Right hindlimb (tissue), 1 donor: ENCODE measurements at places on chromosomes 3 and 15.
A peak's percentile ranks its signal among the peaks of the same experiment; 100 is the strongest.

DNA sequence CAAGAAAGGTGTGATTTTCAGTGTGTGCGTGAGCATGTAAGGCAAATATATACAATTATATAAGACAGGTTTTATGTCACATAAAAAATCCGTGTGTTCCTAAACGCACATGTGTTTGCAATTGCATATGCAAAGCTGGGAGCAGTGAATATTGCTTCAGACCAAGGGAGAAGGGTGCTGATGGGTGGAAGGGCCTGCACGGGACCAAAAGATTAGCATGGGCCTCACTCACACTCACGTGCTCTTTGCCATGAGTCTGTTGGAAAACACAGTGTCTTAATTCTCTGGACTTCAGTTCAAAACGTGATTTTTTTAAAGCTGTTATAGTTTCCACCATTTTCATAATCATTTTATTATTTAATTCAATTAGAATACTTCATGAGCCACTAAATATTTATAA, 7.2 kb upstream of the ARRDC4 start:
- no peak for DNase-seq

GRCh38 chr3:158748237-158748828, 16.1 kb upstream of the RARRES1 start:
- no peak for DNase-seq

DNA sequence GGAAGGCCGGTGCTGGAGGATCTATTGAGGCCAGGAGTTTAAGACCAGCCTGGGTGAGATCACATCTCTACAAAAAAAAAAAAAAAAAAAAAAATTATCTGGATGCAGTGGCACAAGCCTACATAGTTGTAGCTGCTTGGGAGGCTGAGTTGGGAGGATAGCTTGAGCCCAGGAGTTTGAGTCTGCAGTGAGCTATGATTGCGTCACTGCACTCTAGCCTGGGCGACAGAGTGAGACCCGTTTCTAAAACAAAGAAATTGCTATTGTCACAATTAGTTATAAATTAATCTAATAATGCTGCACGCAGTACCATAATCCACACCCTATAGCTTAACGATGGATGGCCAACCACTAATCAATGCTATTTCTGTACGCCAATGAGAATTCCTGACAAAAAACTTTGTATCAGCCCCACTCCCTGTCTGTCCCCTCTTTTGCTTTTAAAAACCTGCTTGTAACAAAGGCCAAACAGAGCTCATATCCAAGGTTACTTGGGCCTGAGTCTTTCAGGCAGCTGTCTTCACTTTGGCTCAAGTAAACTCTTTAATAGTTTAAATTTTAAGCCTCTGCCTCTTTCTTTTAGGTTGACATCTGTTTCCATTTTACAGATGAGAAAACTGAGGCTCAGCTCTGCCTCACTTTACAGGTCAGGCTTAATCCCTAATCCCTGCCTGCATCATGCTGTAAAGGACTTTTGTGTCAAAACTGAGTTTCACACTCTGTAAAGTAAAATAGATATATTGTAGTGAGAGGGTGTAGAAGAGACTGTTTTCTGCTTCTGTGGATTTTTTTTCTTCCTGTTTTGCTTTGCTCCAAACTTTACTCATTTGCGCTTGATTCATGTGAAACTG, 10.9 kb downstream of the FLNB start:
- no peak for DNase-seq

GRCh38 chr3:52290596-52291507, 3.2 kb downstream of the GLYCTK start:
- no peak for DNase-seq

- DNase-seq = no peak
Observed at GRCh38 chr3:142152384-142152783, 3.0 kb upstream of the TFDP2 start.

DNA sequence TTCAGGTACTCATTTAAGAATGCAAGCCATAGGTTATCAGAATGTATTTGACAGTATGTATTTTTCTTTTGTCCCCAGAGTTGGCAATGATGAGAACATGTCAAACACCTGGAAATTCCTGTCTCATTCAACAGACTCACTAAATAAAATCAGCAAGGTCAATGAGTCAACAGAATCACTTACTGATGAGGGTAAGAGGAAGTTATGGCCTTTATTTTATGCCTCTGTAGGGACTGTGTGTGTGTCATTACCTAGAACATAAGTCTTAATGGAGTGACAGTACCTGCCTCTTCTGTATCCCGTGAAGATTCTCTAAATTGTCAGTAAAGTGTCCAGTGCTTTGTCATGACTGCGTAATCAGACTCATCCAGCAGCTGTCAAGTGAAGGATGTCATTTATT, 77.5 kb downstream of the KLHL25 start:
- no peak for DNase-seq

GRCh38 chr15:28147801-28148200, 48.7 kb upstream of the OCA2 start:
- DNase-seq = no peak

- DNase-seq = no peak
Observed at GRCh38 chr3:54322354-54322753, 200.0 kb downstream of the CACNA2D3 start.

DNA sequence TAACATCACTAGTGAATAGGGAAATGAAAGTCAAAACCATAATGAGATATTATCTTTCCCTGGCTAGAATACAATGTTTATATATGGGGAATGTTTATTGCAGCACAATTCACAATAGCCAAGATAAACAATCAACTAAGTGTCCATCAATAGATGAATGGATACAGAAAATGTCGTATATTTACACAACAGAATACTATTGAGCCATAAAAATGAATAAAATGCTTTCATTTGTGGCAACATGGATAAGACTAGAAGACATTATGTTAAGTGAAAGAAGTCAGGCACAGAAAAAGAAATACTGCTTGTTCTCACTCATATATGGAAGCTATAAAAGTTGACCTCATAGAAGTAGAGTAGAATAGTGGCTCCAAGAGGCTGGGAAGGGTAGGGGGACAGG, 65.2 kb downstream of the SLC9C1 start:
- no peak for DNase-seq

DNA sequence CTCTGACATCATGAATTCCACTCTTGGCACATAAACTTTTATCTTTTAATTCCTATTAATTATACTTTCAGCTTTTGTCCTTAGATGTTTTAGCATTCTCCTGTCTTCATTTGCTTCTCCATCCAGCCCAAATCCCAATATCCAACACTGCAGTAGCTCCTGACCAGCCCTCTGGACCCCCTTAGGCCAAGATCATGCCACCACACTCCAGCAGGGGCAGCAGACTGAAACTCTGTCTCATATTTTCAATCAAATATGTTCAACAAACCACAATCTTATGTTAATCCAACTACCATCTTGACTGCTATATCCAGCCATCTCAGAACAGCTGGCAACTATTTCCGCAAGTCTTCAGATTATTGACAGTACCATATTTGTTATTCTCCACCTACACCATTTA, 315.8 kb upstream of the ROBO2 start:
- no peak for DNase-seq

DNA sequence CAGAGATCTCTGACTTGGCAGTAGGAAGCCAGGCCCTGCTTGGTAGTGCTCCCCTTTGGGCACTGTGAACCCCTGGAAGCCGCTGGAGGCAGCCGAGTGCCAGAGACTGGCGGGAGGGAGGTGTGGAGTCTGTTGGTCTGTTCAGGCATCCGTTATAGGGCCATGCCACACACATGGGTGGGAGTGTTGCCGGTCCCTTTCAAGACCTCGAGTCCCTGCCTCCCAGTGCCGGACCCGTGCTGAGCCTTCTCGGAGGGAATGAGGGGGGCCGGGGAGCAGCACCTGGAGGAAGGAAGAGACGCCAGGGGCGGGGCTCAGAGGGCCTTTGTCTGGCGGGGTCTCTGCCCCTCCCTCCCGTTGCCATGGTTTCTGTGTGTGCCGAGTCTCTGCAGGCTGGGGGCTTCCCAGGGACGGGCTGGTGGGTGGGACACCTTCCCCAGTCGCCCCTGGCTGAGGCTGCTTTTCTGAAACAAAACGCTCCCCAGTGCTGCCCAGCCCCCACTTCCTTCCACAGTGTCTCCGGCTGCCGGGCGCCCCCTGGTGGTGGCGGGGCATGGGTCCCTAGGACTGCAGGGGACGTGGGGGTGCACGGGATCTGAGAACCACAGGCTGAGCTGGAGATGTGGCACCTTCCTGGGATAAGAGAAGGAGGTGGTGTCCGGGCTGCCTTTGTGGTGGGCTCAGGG, 10.0 kb downstream of the GNAI2 start:
- DNase-seq = peak; percentile 94
